NCI-H2081 treated with DMSO at 0.1 percent for 48 hours (cell line): ENCODE measurements at places on chromosomes 1 and 21.

GRCh38 chr1:19405761-19406487 is 79.4 kb downstream of the CAPZB start:
- no peak for DNase-seq

- no peak for DNase-seq
Measured at GRCh38 chr1:5770981-5771765, 221.1 kb downstream of the NPHP4 start.

DNA sequence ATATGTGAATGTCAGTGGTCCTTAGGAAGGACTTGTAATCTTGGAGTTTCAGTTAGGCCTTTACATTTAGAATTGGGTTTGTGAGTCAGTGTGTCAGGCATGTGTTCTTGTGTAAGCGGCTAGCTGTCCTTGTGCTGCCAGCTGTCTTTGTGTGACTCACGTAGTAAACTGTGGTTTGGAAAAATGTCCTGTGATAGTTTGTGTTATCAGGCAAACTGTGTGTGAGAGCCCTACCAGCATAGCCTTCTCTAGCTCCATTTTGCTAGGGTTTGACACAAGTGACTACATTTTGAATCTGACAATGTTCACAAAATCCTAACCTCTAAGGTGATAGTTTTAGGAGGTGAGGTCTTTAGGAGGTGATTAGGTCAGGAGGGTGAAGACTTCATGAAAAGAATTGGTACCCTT is 6.9 kb upstream of the SLC35D1 start:
- DNase-seq = no peak

DNA sequence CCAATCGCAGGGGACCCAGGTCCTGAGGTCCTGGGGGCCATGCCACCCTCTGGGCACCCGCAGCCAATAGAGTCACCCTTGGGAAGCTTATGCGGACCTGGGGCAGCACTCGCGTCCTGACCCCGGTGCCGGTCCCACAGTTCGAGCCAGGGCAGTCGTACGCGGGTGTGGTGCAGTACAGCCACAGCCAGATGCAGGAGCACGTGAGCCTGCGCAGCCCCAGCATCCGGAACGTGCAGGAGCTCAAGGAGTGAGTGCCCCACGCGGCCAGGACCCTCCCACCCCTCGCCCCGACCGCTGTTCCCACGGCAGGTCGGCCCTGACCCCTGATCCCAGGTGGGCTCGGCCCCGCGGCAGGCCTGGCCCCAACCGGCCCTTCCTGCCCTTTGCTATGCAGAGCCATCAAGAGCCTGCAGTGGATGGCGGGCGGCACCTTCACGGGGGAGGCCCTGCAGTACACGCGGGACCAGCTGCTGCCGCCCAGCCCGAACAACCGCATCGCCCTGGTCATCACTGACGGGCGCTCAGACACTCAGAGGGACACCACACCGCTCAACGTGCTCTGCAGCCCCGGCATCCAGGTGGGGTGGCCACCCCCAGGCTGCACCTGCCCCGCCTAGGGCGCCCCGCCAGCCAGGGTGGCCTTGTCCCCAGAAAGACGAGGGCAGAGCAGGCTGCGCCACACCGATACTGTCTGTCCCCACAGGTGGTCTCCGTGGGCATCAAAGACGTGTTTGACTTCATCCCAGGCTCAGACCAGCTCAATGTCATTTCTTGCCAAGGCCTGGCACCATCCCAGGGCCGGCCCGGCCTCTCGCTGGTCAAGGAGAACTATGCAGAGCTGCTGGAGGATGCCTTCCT is 20.5 kb downstream of the COL6A1 start:
- DNase-seq = no peak

DNA sequence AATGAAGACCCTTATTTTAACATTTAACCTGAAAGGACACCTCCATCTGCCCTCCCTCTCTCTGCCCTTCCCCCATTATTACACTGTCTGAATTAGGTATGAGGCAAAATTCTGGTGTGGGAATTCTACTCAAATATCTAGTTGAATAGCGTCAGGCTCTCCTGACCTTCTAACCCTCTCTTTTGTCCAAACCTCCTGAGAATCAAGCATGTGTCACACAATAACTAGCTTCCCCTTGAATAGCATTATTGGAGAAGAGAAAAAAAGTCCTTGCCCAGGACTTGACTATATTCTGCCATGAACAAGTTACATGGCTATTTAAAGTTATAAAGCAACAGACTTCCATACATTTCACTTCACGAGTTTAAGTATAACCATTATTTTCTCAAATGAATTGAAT is 35.5 kb downstream of the USH2A start:
- DNase-seq = no peak

- no peak for DNase-seq
Measured at GRCh38 chr1:31376375-31377134, 3.7 kb upstream of the FABP3 start.

DNA sequence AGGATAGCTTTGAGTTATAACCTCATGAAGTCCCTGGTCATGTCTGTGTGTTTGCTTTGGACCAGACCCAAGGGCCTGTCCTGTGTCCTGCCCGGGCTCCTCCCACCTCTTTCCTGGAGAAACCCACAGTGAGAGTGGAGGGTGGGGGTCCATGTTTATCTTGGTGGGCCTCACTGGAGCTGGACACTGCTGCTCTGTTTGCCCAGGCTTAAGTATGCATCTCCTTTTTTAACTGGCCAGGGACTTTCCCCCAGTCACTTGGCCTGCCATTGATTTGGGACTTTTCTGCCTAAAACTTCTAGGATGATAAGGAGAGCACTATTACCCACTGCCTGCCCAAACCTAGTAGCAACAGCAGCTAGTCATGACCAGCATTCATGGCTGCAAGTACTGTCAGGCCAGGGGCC is 49.8 kb downstream of the DDR2 start:
- DNase-seq = no peak

DNA sequence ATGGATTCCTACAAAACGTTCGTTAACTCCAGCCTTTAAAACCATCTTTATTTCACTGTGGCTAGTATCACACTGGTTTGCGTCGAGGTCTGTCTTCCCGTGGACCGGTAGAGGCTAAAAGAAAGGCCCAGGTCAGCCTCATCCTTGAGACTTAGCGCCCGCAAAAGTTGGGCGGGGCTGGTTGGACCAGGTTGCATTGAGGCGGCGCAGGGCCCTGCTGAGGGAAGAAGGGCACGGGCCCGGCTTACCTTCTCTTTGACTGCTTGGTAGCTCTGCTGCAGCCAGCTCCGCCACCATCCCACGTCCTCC is 455 bp downstream of the BSDC1 start:
- no peak for DNase-seq

- DNase-seq = no peak
Measured at GRCh38 chr1:232301246-232301645, 328.7 kb downstream of the SIPA1L2 start.

- no peak for DNase-seq
Measured at GRCh38 chr1:30042438-30043147, 680.8 kb downstream of the MATN1 start.

DNA sequence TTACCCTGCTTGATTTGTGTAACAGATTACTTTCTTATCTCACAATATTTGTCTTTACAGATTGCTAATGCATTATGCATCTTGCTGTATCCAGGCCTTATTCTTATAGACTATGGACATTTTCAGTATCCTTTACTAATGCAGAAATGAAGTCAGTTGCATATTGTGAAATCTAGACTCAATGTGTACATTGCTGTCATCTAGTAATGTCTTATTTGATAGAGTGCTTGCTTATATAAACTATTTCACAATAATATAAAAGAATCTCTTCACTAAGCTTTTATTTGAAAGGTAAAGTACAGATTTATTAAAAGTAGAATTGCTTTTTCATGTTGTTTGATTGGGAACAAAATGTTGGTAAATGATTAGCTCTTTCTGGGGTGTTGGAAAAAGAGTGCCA is 39.6 kb downstream of the ALG6 start:
- DNase-seq = no peak

DNA sequence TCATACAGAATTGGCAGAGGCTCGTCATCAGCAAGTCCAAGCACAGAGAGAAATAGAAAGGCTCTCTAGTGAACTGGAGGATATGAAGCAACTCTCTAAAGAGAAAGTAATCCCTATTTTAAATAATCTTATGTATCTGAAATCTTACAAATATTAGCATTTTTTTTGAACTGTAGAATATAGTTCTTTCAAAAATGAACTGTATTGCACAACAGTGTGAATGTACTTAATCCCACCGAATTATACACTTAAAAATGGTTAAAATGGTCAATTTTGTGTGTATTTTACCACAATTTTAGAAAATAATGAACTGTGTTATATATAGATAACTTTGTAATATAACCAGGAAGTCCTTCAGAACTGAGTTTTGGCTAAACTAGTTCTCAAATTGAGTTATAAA is 75.9 kb downstream of the CCDC18 start:
- DNase-seq = no peak

DNA sequence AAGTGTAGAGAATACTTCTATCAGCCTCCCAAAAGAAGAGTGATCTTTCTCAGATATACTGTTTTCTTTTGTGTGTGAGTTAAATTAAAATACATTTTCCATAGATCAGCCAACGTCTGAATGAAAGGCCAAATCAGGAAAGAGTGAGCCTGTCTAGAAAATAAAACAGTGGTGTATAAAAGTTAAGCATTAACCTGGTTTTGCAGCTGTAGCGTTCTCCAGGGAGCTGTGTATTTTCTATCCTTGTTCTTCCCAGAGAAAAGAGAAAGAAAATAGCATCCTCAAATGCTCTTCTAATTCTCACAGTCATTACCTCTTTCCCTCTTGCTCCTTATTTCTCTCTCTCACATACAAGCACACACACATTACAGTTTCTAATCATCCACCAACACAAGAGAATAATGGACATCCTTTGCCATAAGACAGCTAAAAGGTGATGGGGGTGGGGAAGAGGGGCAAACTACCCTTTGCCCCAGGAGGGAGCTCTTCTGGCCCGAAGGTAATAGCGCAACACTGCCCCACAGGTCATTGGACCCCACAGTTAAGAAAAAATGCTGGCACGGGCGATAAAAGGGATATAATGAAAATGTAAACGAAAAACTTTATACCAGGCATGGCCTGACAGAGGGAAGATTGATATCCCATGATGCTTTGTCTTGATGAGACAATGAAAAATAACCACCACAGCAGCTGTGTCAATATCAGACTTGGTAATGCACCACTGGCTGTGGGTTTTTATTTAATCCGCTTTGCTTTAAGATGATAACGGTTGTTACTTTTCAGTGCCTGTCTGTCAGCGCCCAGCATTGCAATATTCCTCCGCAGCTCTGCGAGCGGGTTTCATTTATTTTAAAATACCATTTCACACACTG is 150.3 kb downstream of the NUF2 start:
- DNase-seq = peak; percentile 98

DNA sequence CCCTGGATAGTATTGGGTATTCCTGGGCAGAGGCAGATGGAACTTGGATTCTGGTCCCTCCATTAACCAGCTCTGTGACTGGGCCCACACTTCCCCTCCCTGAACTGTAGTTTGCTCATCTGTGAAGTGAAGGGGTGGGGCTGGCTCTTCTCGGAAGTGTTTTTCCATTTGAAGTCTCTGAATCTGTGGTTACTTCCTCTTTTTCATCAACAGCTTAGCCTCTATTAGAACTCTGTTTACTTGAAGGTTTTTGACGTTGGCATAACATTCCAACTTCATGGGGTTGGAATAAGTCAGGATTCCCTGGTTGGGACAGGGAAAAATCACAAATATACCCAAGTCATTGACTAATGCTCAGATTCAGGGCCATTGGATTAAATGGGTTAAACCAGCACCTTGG is 3.6 kb downstream of the KIAA0040 start:
- DNase-seq = no peak

- no peak for DNase-seq
Measured at GRCh38 chr1:174963529-174964125, 36.1 kb upstream of the CACYBP start.

DNA sequence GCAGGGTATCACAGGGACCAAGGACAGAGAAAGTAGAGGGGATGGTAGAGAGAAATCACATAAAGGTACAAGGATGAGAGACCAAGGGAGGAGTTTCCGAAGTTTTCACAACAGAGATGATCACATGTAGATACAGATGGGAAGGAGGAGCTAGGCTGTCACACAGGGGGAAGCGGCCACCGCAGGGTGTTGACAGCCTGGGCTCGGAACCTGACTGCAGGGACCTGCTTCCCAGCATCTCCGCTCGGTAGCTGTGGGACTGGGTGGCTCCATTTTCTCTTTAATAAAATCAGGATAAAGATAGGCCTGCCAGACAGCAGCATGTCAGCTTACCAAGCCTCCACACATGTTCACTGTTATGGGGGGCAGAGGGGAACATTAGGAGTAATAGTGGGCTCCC is 32.3 kb downstream of the CDCA8 start:
- DNase-seq = no peak

GRCh38 chr1:204902671-204903070 is 32.0 kb downstream of the NFASC start:
- DNase-seq = no peak
